ENCODE measurements at places on chromosomes 2 and 18.

DNA sequence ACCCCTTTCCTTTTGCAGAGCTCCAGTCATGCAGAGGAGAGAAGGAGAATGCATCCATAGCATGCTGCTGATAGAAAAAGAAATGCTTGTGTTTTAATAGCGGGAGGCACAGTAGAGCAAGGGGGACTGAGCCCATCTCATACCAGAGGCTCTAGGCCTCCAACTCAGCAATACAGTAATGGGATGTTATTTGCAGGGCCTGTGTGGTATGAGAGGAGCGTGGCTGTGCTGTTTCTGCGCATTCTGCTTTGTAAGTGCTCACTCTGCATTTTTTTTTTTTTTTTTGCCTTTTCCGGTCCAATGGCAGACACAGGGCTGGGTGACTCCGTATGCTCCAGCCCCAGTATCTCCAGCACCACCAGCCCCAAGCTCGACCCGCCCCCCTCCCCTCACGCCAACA lies 200.0 kb downstream of the GBX2 start:
- no peak for DNase-seq

- no peak for DNase-seq
These were observed 124.1 kb upstream of the CDH19 start for GRCh38 chr18:66727991-66728390.

DNA sequence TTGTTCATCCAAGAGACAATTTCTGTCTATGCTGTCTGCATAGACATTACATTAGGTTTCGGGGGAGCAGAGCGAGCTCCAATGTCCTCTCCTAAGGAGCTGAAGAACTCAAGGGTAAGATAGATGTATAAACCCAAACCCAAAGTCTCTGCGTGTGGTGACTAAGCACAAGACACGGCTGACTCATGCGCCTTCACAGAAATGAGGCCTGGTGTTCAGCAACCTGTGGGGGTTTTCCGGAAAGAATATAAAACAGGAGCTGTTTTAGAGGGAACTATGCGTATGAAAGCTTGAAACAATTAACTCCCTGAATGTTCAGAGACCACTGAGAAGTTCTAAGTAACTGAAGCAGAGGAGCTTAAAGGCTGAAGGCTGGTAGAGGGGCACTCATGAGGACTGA lies 154.7 kb downstream of the SOX11 start:
- no peak for DNase-seq

GRCh38 chr2:123636232-123636631 lies 388.9 kb upstream of the CNTNAP5 start:
- no peak for DNase-seq

- no peak for DNase-seq
These were observed 787 bp downstream of the SOCS6 start for GRCh38 chr18:70289351-70290312.

DNA sequence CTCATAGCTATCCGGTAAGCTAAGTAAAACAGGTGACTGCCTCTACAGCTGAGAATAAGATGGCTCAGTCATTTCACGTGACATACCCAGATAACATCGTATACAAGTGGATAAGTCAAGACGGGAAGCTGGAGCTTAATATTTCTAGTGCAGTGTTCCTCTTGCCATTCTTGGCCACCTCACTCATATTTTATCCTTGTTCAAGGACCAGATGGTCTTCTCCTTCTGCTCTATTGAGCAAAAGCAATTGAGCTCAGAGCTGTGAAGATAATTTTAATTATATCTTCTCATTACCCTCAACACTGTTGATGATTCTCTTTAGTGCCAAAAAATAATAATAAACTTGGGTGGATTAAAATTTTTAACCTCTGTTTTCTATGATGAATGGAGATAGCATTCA lies 201.1 kb downstream of the DCC start:
- no peak for DNase-seq

- DNase-seq = no peak
These were observed 19.4 kb downstream of the DYTN start for GRCh38 chr2:206698811-206699210.

DNA sequence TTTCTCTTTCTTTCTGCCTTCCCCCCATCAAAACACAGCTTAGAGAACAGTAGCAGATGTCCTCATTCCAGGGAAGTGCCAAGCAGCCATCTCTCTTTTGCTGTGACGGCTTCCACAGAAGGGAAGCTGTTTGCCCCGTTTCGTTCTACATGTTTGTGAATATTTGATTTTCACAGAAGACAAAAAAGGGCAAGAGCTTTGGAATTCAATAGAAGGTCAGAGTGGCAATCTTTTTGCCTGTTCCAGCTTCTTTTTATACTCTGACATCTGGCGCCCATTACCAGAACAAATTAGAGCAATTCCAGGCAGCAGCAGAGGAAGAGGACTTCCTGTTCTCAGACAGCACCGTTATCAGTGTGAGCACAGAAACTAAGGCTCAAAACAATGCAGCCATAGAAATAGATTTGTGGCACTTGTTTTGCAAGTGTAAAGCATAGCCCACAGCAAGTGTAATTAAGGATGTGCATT lies 79.0 kb upstream of the CDH19 start:
- no peak for DNase-seq

Measured in hematopoietic multipotent progenitor cell treated with erythropoietin and hydrocortisone succinate and interleukin-3 and kit ligand, for 17 days (in vitro differentiated cells).